ENCODE measurements at places on chromosomes 7 and 10.

DNA sequence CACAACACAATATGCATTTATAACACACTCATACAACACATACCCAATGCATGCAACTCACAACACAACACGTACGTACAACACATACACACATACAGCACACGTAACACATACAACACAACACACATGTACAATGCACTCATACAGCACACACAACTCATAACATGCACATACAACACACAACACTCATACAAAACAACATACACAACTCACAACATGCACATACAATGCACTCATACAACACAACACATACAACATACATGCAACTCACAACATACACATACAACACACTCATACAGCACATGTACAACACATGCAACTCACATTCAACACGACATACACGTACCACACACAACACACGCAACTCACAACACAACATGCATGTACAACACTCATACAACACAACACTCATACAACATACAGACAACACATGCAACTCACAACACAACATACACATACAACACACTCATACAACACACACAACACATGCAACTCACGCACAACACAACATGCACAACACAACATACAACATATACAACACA, 21.8 kb downstream of the DIP2C start:
- DNase-seq: no peak

- no peak for DNase-seq
Observed at GRCh38 chr7:42953994-42954393, 21.8 kb downstream of the MRPL32 start.

DNA sequence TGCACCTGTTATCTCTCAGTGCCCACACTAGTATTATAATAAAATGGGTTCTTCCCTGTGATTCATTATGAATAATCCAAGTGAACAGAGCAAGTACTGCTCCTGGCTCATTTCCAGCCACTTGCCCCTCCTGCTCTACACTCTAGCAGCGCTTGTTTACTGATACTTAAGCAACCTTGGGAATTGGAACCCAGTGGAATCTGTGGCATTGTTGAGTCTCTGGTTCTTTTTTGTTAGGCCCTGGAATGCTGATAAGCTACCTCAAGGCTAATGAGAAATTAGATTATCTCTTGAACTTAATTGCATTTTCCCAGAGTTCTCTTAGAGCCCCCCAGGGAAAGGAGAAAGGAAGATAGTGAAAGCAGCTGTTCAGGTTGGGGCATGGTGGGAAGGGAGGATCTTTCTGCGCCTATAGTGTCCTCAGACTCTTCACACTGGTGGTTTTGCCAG, 34.0 kb downstream of the PRKAR2B start:
- no peak for DNase-seq

GRCh38 chr7:127708788-127709187, 56.8 kb downstream of the SND1 start:
- DNase-seq: peak; percentile 74

DNA sequence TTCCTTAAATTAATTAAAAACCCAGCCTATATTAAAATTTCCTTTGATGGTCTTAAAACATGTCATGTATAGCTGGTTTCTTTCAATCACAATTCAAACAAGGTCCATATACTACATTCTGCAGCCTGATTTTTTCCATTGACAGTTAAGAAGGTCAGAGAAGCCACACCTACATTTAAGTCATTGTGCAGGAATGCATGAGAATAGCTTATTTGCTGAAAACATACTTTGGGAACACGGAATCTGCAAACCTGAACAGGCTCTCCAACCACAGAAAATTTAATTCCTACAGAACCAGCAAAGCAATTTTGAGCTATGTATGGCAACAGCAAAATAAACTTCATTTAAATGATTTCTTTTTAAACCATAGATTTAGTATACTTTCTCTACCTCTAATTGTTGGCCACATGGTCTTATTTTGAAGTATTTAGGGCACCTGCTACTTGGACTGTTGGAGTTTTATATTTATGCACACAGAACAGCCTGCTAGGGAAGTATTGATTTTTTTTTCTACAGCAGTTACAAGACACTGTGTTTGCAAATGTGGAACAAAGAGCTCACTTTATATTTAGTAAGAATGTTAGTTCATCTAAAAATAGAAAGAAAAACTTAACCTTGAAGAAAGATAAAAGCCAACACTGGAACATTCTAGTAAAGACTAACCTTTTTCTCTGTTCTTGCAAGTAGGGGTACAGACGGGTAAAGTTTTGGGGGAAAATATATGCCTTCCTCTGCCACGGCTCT, 240.9 kb upstream of the IMMP2L start:
- no peak for DNase-seq

DNA sequence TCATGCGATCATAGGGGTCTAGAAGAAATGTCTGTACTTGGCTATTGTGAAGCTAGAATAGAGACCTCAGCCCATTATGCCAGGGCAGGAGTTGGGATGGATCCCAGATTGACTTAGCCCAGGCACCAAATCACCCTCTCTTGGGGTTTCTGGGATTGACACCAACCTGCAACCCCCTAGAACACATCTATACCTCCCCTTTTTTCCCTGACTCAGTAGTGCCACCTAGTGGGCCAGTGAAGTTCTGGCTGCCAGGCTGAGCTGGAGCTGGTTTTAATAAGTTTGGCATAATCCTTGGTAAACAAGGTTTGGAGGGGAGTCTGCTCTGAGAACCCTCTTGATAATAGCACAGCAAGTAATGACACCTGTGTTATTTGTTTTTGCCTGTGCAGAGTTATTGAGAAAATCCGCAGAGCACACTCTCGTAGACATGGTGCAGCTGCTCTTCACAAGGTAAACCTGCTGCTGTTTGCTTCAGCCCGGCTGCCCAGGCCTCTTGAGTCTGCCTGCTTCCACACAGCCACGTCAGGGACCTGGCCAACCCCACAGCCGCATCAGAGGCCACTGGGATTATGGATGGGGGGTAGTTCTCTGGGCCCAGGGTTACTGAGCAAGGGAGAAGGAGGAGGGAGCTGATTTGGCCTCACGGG, 43.3 kb upstream of the NFKB2 start:
- peak; percentile 66 for DNase-seq
